ENCODE measurements at places on chromosomes 7 and 10.
A peak's percentile ranks its signal among the peaks of the same experiment; 100 is the strongest.

DNA sequence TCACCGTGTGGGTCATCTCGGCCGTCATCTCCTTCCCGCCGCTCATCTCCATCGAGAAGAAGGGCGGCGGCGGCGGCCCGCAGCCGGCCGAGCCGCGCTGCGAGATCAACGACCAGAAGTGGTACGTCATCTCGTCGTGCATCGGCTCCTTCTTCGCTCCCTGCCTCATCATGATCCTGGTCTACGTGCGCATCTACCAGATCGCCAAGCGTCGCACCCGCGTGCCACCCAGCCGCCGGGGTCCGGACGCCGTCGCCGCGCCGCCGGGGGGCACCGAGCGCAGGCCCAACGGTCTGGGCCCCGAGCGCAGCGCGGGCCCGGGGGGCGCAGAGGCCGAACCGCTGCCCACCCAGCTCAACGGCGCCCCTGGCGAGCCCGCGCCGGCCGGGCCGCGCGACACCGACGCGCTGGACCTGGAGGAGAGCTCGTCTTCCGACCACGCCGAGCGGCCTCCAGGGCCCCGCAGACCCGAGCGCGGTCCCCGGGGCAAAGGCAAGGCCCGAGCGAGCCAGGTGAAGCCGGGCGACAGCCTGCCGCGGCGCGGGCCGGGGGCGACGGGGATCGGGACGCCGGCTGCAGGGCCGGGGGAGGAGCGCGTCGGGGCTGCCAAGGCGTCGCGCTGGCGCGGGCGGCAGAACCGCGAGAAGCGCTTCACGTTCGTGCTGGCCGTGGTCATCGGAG is 1.8 kb downstream of the ADRA2A start:
- no peak for DNase-seq

GRCh38 chr7:47428768-47429472 is 153.0 kb downstream of the TNS3 start:
- no peak for DNase-seq

DNA sequence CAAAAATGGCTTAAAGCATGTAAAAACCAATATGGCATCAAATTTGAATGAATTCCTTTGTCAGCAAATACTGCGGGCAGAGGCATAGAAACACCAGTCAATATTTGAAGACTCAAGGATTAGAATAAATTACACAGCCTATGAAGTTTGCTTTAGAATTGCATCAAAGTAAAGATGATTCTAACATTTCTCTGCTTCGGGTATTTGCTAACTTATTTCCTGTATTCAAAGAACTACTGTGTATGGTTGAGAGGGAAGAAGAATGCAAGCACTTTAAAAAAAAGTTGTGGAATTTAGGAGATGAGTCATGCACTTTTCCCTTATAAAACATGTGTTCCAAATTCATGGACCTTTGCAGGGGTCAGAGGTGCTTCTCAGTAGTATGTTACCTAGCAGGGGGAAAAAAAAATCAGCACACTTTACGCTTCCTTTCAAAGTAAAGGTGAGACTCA is 90.1 kb downstream of the PIP4K2A start:
- peak; percentile 83 for DNase-seq

GRCh38 chr10:42867571-42867970 is 85.0 kb downstream of the BMS1 start:
- no peak for DNase-seq

DNA sequence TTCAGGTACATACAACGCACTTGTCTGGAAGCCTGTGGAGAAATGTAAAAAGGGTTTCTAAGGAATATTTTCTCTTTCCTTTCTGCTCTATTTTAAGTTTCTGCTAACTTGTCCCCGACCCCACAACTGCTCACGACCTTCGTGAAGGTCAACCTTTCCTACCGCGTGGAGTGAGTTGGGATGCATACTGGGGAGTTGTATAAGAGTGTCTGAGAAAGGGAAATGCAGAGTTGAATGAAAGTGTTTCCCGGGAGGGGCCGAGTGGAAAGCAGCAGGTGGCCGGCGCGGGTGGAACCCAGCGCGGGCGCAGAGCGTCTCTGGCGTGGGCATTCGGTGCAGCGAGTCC is 17.9 kb upstream of the ACBD5 start:
- DNase-seq, result no peak

DNA sequence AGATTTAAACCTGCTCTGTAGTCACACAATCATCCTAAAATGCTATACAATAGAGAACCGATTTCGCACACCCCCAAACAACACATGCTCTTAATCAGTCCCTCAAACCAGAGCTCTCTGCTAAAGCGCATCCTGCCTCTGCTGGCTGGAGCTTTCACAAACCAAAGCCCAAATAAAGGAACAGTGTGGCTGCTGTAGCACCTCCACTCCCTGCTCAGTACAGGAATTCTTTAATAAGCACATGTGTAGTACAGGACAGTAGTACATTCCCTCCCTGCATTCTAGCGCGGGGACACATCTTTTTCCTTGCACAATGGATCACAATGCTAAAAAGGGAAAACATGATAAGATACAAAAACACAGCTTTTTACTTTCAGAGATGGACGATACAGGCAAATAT is 684.6 kb downstream of the MAGI2 start:
- DNase-seq, result no peak

DNA sequence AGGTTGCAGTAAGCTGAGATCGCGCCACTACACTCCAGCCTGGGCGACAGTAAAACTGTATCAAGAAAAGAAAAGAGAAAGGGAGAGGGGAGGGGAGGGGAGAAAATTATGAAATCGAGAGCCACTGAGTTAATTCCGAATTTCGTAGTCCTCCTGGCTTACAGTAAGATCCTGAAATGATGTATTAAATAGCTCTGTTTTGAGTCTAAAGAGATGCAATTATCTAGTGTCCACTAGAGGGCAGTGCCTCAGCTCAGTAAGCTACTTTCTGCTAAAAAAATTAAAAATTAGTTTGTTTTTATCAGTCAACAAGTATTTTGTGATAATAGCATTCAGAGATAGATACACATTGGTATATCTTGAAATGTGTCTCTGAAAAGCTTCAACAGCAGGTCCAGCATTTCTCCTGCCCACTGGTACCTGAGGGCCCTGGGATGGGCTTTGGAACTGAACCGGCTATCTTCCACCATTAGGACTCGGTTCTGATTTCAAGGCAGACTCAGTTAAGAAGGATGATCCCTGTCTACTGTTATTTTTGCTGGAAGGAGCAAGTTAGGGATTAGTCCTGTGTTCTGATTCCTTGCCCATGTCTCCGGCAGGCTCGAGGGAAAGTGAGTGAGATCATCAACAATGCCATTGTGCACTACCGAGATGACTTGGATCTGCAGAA is 19.5 kb downstream of the TSPAN33 start:
- DNase-seq, result peak; percentile 63

Measured in ELR (cell line).